Hematopoietic multipotent progenitor cell treated with erythropoietin and hydrocortisone succinate and interleukin-3 and kit ligand, for 6 days (in vitro differentiated cells): ENCODE measurements at places on chromosomes 16 and 17.

- no peak for DNase-seq
These were observed 107.6 kb upstream of the CHMP6 start for GRCh38 chr17:80883831-80884735.

DNA sequence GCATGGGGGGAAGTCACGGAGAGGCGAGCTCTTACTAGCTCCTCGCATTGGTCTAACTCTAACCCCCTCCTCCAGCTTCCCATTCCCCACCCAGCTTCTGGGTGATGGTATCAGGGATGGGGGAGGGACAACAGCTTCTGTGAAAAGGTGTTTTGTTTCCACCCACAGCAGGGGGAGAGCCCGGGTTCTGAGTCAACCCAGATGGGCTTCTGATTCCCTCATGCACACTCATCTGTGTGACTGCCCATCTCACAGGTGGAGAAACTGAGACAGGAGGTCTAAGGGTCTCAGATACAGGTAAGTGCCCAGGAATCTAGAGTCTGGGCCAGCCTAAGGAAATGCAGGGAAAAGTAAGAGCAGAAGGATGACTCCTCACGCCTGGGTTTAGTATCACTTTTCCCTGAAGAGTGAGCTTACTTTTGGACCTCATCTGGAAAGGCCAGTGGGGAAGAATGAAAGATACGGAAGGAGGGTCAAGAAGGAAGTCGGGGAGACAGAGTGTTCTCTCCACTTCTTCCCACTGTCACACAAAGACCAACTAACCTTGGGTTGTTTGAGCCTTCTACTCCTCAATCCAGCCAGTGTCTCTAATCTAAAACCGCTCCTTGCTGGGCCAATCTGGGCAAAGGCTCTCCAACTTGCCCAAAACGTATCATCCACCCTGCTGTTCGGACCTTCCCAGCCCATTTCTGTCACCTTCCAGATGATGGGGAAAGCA lies 3.1 kb upstream of the TLCD2 start:
- no peak for DNase-seq

GRCh38 chr17:80892019-80892855 lies 99.4 kb upstream of the CHMP6 start:
- peak; percentile 78 for DNase-seq

DNA sequence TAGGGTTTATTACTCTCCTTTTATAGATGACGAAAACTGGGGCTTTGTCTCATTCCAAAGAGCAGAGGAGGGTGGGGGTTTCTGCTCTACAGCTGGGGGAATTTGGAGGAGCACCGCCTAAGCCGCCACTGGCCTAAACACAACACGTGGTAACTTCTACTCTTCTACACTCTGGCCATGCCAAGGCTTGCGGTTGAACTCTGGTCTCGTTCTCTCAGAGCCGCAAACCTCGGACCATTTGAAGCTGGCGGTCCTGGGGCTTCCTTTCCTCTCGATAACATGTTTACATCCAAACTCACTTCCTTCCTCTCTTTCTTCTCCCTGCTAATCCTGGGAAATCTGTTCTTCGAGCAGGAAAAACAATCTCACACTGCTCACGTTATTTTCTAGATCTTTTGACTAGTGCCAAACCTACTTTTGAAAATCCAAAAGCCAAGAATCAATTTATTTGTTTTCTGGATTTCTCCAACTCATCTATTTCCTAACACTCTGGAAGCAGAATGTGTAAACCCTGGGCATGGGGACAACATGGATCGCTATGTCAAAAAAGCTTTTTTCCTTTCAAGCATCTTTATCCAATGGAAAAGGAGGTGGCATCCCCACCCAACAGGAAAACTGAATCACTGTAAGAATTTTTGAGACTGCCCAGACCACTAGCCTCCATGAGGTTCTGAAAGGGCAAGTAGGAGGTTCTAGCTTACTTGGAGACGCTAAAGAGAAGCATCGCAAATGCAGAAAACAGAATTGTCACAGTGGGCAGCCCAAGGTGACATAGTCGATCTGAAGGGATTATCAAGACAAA lies 13.6 kb upstream of the EEF2K start:
- DNase-seq: peak; percentile 98

GRCh38 chr16:69049603-69050375 lies 55.7 kb upstream of the HAS3 start:
- no peak for DNase-seq

DNA sequence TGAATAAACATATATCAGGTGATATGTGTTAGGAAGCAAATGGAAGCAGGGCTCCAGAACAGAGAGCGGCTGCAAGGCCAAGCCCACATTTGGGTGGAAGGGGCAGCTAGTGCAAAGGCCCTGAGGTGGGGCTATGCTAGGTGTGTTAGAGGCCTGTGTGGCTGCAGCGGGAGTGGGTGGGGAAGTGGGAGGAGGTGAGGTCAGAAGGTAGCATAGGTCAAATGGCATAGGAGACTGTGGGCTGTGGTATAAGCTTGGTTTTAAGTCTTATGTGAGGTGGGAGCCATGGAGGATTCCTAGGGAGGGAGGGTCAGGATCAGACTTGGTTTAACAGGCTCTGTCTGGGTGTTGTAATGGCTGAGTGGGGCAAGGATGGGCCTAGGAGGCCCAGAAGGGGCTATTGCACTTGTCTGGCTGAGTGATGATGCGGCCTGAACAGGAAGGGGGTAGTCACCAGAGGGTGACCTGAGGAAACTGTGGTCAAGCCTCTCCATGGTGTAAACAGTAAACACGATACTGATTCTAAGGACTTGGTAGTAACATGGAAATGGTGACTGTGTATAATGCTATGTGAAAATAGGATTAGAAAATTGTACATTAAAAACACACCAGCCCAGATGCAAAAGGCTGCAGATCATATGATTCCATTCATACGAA lies 31.1 kb downstream of the RAI1 start:
- peak; percentile 50 for DNase-seq

GRCh38 chr16:278863-279366 lies 1.5 kb upstream of the ARHGDIG start:
- DNase-seq: peak; percentile 97

GRCh38 chr17:63306855-63307254 lies 139.3 kb downstream of the CYB561 start:
- no peak for DNase-seq
